ENCODE measurements at places on chromosomes 3 and 15. TPM values are rescaled to one million over a fixed set of nuclear protein-coding genes. Genes with fewer than 3 reads are reported as not detected.

The AP3B2 gene
- polyA plus RNA-seq = 2.8 TPM

- DNase-seq = no peak
Measured at GRCh38 chr15:63805993-63806980, 27.5 kb downstream of the HERC1 start.

GRCh38 chr15:61018953-61019352 lies 210.1 kb downstream of the RORA start:
- no peak for DNase-seq

GRCh38 chr3:83011481-83011880 lies 1250.0 kb upstream of the GBE1 start:
- DNase-seq = no peak

DNA sequence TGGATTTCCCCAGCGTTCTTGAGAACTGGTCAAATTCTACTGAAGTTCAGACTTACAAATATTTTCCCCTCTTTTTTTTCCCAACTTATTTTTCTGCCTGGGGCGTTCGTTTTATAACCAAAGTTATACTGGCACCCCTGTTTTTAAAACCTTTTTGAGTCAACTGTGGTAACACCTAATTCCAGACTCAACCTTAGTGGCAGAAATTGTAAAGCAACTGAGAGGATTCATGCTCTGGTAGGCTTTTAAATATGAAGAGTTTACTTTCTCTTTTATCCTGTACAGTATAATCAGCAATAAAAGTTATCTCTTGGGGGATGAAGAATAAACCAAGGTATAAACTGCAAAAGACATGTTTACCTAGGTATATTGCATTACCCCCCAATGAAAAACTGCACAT lies 2.3 kb downstream of the IL5RA start:
- DNase-seq = no peak

DNA sequence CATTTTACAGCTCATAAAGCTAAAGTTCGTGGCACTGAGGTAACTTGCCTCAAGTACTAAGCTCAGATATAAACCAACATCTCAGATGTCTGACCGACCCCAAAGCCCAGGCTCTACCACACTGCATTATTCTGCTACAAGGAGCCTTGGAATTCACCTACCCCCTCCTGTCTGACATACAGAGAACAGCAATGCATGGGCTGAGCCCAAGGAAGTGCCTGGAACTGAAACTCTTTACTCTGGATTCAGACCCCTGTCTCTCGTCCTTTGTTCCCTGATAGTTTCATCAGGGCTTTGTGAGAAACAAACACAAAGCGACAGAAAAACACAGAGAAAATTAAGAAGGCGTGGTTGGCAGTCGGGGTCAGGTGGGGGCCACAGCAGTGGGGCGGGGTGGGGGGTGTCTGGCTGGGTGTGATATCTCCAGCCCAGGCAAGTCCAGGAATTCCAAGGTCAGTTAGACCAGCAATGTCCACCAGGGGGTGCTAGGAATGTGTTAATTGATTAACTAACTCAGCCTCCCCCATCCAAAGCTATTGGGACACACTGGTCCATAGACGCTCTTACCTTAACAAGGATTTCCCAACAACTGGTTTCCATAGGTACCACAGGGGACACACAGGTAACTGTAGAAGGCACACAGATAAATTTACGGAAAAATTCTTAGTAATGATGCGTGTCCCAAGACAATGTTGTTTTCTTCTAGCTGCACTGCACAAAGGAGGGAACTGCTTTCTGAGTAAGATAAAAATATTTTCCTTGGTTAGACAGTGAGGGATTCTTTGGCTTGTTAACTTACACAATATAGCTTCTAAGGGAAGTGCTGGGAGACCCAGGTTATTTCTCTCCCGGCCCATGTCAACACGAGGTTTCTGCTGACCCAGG lies 18.8 kb upstream of the SSUH2 start:
- no peak for DNase-seq

DNA sequence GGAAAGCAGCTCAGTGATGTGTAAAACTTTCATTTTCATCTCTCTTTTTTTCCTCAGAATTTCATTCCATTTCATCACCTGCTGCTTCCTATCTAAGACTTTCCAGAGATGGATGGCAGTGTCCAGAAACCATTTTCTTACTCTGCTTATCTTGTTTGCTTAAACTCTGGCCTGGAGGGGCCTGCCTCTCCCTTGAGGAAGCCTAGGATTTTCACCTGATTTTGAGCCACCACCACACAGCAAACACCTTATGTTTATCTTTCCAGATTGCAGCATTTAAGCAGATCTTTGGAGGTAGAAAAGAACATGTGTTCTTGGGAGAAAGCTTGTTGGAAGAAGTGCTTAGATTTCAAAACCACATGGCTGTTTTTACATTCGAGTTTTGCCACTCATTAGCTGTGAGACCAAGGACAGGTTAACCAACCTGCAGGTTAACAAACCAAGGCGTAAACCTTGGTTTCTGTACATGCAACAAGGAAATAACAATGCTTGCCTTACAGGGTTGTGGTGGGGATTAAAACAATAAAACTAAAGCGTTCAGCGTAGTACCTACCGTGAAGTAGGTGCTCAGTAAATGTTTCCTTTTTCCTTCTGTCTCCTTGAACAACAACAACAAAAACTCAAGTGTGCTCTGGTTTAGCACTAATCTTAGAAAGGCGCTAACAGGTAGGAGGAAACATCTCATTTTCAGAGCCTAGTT lies 120.3 kb downstream of the CLSTN2 start:
- no peak for DNase-seq

The TRAT1 gene
- polyA plus RNA-seq = not detected

DNA sequence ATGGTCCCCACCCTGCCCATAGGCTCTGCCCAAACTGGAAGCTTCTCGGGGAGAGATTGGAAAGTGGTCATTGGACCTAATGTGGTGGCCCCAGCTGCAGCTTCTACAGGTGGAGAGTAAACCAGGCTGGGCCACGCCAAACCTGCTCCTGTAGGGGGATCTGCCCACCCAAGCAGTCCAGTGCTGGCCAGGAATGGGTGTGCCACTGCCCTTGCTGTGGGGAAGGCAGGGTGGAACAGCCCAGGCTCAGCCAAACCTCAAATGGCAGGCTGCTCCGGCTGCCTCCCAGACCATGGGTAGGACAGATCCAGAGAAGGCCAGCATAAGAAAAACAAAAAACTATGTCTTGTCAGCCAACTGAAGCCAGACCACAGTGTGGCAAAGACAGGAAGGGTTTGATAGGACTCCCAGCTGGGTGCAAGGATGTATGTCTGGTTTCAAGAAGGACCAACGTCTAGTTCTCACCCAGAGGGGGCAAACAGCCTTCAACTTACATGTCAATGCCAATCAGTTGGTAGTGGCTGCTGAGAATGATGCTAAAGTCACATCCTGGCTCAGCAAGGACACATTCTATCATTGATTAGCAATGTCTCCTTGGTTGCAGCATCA lies 267.3 kb downstream of the UACA start:
- DNase-seq = no peak

- DNase-seq = no peak
Measured at GRCh38 chr3:29215948-29216347, 64.9 kb upstream of the RBMS3 start.

The PRSS50 gene
- polyA plus RNA-seq = 2.0 TPM

GRCh38 chr3:41907330-41908073 lies 54.4 kb downstream of the ULK4 start:
- no peak for DNase-seq

GRCh38 chr3:98568402-98568801 lies 25.0 kb downstream of the CPOX start:
- DNase-seq = no peak

DNA sequence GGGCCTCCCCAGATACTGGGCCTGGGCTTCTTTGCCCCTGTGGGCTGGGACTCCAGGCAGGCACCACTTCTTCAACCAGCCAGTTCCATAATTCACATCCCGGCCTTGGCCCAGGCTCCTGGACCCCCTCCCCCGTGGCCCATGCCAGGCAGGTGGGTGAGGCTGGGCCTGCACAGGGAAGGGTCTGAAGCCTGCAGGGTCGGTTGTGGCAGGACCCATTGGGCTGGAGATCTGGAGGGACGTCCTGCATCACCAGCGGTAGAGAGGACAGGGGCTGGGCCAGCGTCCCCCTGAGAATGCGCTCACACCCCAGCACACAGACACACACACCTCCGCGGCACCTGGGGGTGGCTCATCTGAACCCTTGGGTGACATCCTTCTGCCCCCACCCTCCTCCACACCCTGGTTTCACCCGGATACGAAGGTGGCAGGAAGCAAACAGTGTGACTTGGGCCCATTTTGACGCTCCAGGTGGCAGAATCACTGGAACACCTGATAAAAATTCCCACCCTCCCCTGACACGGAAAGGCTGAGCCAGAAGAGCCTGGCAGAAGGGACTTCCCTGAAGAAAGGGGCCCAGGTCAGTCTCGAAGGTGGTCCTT lies 15.4 kb downstream of the ZDHHC19 start:
- no peak for DNase-seq

- no peak for DNase-seq
Measured at GRCh38 chr3:133890972-133891644, 4.6 kb downstream of the RAB6B start.

The LRRIQ4 gene
- polyA plus RNA-seq = 0.18 TPM

- DNase-seq = no peak
Measured at GRCh38 chr15:96693990-96694517, 363.6 kb downstream of the NR2F2 start.

The PTPRG gene
- 87.3 TPM for polyA plus RNA-seq

The ZNF662 gene
- polyA plus RNA-seq = 23.4 TPM

DNA sequence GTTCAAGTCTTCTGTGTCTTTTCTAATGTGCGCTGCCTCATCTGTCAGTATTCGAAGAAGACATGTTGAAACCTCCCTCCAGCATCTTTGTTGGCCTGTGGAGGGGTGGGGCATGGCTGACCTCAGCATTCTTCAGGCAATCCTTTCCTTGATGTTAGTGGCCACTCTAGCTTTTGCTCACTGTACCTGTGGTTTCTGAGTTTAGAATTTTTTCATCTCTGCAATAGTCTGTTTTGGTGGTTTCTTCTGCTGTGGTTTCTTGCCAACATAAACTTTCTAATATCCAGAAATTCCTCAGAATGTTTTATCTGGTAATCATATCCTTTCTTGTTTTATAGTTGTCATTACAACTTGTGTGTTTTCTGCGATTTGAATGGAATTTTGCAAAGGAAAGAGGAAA lies 251.3 kb upstream of the NR2E3 start:
- DNase-seq = no peak

GRCh38 chr15:80173022-80173759 lies 20.4 kb downstream of the FAH start:
- DNase-seq = peak; percentile 47

The CTXND1 gene
- polyA plus RNA-seq = 13.4 TPM

The FGD5 gene
- polyA plus RNA-seq = 23.6 TPM

The GOLGA8S gene
- polyA plus RNA-seq = 0.90 TPM

The ZNF774 gene
- polyA plus RNA-seq = 4.7 TPM

- no peak for DNase-seq
Measured at GRCh38 chr3:27165321-27165721, 203.9 kb downstream of the NEK10 start.

The XCR1 gene
- polyA plus RNA-seq = 0.18 TPM

DNA sequence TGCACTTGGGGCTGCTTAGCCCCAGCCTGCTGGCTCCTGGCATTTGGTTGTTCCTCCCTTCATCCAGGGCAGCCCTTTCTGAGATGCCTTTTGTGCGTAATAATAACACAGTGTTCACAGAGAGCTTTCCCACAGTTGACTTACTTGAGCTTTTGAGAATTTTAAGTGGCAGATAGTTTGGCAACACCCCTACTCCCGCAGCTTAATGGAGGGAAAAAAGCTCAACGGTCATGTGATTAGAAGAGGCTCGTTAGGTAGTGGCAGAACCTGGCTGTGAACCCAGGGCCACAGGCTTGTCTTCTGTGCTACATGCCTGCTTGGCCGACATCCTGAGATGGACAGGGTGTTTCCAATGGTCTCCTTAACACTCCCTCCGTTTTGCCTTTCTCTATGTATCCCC lies 4.7 kb downstream of the KBTBD13 start:
- DNase-seq = no peak

DNA sequence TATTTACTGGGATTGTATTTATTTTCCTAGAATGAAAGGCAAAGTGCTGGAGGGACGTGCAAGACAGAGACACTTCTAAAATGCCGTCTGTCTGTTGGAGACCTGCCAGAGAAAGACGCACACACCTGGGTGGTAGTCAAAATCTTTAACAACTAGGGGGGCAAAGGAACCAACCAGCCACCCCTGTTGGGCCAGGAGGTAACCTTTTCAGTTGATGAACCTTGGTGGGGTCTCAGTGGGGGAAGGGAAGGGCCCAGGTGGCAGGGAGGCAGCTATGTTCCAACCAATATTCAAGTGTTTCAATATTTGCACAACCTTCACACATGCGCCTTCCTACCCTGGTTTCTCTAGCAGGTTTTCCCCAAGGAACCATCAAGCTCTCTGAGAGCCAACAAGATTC lies 99.0 kb downstream of the MEGF11 start:
- DNase-seq = no peak

GRCh38 chr15:60720493-60721256 lies 241.7 kb upstream of the ICE2 start:
- DNase-seq = no peak

- no peak for DNase-seq
Measured at GRCh38 chr3:130504701-130505100, 12.3 kb upstream of the COL6A6 start.

- no peak for DNase-seq
Measured at GRCh38 chr3:86147119-86147518, 843.8 kb downstream of the VGLL3 start.

The CCDC54 gene
- polyA plus RNA-seq = 0.14 TPM

- no peak for DNase-seq
Measured at GRCh38 chr3:172467170-172467824, 19.0 kb upstream of the GHSR start.

- DNase-seq = no peak
Measured at GRCh38 chr3:102302020-102302419, 132.8 kb upstream of the ZPLD1 start.

DNA sequence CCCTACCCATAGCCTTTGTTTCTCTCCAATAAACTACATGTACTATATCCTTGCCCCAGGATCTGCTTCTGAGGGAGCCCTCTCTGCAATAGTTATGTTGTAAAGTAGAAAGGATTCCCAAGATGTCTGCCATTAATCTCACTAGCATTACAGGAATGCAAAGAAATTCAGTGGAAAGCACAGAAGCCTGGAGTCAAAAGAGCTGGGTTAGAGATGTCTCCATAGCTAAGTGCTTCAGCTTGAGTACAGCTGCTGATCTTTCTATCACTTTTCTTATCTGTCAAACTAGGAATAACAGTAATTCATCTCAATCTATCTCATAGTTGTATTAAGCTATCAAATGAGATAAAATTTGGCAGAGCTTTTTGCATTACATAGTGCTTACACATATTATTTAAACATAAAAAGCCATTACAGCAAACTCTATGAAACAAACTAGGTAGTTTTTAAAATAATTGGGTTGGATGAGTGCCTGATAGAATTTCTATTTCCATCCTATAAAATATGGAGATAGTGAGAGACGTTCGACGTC lies 799.5 kb upstream of the SEMA6D start:
- no peak for DNase-seq

GRCh38 chr3:72999951-73000350 lies 3.3 kb downstream of the PPP4R2 start:
- DNase-seq = no peak

- no peak for DNase-seq
Measured at GRCh38 chr3:55178336-55178735, 250.5 kb upstream of the LRTM1 start.

The IQCF5 gene
- not detected for polyA plus RNA-seq

Data from right renal cortex interstitium (tissue), 3 donors.